Memory B cell (primary cell): ENCODE measurements at places on chromosomes 11 and 22.

DNA sequence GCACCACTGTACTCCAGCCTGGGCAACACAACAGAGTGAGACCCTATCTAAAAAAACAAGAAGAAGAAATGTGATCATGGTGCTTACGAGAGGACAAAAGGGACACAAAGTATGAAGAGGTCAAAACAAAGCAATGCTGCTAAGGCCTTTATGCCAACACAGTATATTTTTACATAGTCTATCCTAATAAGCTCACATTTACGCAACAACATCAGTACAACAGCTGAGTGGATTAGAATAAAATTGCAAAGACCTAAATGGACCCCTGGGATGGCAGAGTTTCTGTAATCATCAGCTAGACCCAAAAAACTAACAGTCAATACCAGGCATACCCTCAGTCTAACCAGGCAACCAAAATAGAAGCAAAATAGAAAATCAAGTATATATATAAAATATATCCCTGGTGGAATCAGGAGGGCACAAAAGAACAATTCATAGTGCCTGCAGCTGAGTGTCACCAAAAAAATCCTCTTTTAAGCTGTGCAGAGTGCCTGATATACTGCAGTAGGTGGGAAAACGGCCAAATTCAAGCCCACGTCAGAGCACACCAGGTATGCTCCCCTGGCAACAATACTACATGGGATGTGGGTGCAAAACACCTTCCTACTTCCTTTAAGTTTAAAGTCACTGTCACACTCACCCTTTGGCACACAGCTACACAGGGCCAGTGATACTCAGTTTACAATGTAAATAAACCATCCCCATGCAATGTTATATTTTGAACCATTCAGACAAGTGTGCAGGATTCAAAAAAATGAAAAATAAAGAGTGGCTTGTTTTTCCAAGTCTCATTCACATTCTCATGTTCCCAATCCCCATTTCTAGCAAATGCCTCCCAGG lies 57.8 kb downstream of the RBFOX2 start:
- H3K4me3 ChIP-seq: no peak overlapping the region
- no peaks in the 10 kb centered on the region for H3K36me3 ChIP-seq
- no peak for DNase-seq
- H3K27ac ChIP-seq: no peak overlapping the region
- H3K27me3 ChIP-seq: peaks cover 15% of the 10 kb centered on the region

GRCh38 chr22:17109113-17109865 lies 11.9 kb downstream of the TMEM121B start:
- H3K4me1 ChIP-seq: peaks cover 5% of the 10 kb centered on the region
- H3K27me3 ChIP-seq: no peaks in the 10 kb centered on the region
- no peak overlapping the region for H3K4me3 ChIP-seq
- DNase-seq: no peak

- H3K4me1 ChIP-seq: peaks cover 36% of the 10 kb centered on the region
- peaks cover 30% of the 10 kb centered on the region for H3K36me3 ChIP-seq
- H3K27ac ChIP-seq: no peak overlapping the region
- DNase-seq: no peak
- H3K27me3 ChIP-seq: no peaks in the 10 kb centered on the region
Measured at GRCh38 chr22:47055073-47055355, 292.6 kb downstream of the TBC1D22A start.

DNA sequence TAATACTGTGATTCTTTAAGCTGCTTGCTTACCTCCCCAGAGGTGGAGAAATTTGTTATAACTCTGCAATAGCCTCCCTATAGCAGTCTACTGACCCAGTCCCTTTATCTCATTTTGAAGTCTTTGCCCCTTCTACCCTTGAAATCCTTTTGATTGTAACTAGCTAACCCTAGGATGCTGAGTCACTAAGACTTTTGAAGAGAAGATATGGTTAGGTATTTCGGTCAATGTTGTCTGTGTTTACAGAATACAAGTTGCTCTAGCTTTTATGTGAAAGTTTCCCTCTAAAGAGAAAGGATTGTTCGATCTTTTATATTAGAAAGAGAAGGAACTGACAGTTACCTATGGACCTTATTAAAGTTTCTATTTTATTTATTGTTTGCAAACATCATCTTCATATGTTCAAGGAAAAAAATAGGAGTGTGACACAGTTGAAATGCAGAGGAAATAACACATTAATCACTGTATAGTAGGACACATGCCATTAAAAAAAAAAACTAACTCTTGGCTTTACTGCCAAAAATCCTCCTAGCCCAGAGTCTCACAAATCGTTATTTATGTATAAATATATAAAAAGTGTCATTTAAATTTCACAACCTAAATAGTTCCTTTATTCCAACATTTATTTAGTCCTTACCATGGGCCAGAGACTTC lies 3.1 kb downstream of the HYLS1 start:
- H3K36me3 ChIP-seq: peaks cover 14% of the 10 kb centered on the region
- H3K4me3 ChIP-seq: no peak overlapping the region
- H3K27me3 ChIP-seq: no peaks in the 10 kb centered on the region
- peaks cover 18% of the 10 kb centered on the region for H3K4me1 ChIP-seq
- DNase-seq: no peak
- H3K27ac ChIP-seq: peak overlapping the region; percentile 43

- peaks cover 4% of the 10 kb centered on the region for H3K27me3 ChIP-seq
- no peak for DNase-seq
- no peaks in the 10 kb centered on the region for H3K4me1 ChIP-seq
Measured at GRCh38 chr11:126109941-126110731, 47.5 kb upstream of the CDON start.

- H3K27ac ChIP-seq: no peak overlapping the region
- no peak overlapping the region for H3K4me3 ChIP-seq
- no peak for DNase-seq
- H3K4me1 ChIP-seq: peaks cover 5% of the 10 kb centered on the region
Measured at GRCh38 chr22:36588285-36588684, 59.3 kb upstream of the EIF3D start.

- no peaks in the 10 kb centered on the region for H3K4me1 ChIP-seq
- H3K27ac ChIP-seq: no peak overlapping the region
- H3K27me3 ChIP-seq: peaks cover 3% of the 10 kb centered on the region
- H3K36me3 ChIP-seq: no peaks in the 10 kb centered on the region
- H3K4me3 ChIP-seq: no peak overlapping the region
Measured at GRCh38 chr11:115741376-115742107, 237.3 kb upstream of the CADM1 start.

GRCh38 chr22:45867118-45867905 lies 109.7 kb downstream of the WNT7B start:
- H3K27me3 ChIP-seq: peaks cover 21% of the 10 kb centered on the region
- no peak overlapping the region for H3K27ac ChIP-seq
- peaks cover 4% of the 10 kb centered on the region for H3K36me3 ChIP-seq
- H3K4me1 ChIP-seq: no peaks in the 10 kb centered on the region
- DNase-seq: no peak

- H3K27ac ChIP-seq: no peak overlapping the region
- no peak for DNase-seq
- no peaks in the 10 kb centered on the region for H3K4me1 ChIP-seq
Measured at GRCh38 chr11:37371346-37371970, 773.4 kb upstream of the RAG2 start.

DNA sequence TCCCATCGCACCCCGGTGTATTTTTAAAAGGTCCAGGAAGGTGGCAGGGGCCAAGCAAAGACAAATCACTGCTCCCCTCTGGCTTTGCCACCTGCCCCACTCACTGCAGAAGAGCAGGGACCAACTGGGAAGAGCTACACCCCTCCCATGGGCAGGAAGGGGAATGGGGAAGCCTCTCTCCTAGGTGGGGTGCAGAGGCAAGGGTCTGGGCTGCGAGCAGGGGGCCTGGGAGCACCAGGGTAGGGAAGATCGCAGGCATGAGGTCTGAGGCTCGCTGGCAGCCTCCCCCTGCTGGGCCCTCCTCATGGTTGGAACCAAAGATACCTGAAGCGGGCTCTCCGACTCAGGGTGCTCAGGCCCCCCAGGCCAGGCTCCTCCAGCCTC lies 36.8 kb downstream of the PISD start:
- DNase-seq: no peak
- no peaks in the 10 kb centered on the region for H3K27me3 ChIP-seq
- peaks cover 31% of the 10 kb centered on the region for H3K4me1 ChIP-seq
- peak overlapping the region; percentile 72 for H3K27ac ChIP-seq
- no peak overlapping the region for H3K4me3 ChIP-seq
- peaks cover 2% of the 10 kb centered on the region for H3K36me3 ChIP-seq

DNA sequence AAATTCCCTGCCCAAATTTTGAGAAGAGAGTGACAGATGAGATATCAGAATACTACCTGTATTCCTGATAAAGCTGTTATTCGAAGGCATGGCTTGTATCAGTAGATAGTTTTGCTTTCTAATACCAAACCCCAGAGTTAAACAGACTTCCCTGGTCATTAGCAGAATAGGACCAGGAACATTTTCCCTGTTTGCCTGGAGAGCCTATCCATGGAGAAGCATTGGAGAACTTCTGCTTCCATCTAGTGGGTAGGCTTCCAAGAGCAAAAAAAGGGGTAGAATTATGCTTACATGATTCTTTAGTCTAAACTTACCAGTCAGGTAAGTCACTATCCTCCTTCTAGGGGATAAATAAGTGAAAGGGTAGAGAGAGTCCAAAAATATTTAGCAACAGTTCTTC lies 14.2 kb downstream of the PDE3B start:
- no peaks in the 10 kb centered on the region for H3K4me1 ChIP-seq
- H3K27me3 ChIP-seq: peaks cover 9% of the 10 kb centered on the region
- no peak for DNase-seq
- H3K27ac ChIP-seq: no peak overlapping the region

GRCh38 chr11:130413405-130414106 lies 14.9 kb downstream of the ADAMTS8 start:
- peaks cover 23% of the 10 kb centered on the region for H3K27me3 ChIP-seq
- no peak overlapping the region for H3K27ac ChIP-seq
- no peaks in the 10 kb centered on the region for H3K4me1 ChIP-seq
- DNase-seq: no peak

- no peak overlapping the region for H3K4me3 ChIP-seq
- peaks cover 8% of the 10 kb centered on the region for H3K4me1 ChIP-seq
- peaks cover 40% of the 10 kb centered on the region for H3K36me3 ChIP-seq
Measured at GRCh38 chr22:46914481-46914880, 152.0 kb downstream of the TBC1D22A start.
